ENCODE measurements at places on chromosomes 1 and 21.

GRCh38 chr1:38958967-38959366, 17.3 kb upstream of the RHBDL2 start:
- DNase-seq, result peak; percentile 56

DNA sequence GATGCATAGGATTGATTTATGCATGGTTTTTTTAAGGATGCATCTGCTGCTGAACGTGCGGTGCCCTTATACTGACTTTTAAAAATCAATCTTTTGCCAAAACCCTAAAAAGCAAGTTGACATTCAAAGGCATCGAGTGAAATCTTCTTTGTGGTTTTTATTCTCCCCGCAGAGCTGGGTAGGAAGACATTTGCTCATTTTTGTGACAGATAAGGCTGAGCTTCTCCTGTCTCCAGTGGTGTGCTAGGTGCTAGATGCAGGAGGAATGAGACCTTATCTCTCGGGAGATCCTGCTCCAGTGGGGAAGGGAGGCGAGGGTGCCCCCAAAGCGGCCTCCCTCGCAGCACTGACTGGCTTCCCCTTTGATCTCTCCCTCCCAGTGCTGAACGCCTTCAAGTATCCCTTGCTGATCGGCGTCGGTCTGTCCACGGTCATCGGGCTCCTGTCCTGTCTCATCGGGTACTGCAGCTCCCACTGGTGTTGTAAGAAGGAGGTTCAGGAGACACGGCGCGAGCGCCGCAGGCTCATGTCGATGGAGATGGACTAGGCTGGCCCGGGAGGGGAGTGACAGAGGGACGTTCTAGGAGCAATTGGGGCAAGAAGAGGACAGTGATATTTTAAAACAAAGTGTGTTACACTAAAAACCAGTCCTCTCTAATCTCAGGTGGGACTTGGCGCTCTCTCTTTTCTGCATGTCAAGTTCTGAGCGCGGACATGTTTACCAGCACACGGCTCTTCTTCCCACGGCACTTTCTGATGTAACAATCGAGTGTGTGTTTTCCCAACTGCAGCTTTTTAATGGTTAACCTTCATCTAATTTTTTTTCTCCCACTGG, 14.9 kb upstream of the CD101 start:
- DNase-seq, result no peak

DNA sequence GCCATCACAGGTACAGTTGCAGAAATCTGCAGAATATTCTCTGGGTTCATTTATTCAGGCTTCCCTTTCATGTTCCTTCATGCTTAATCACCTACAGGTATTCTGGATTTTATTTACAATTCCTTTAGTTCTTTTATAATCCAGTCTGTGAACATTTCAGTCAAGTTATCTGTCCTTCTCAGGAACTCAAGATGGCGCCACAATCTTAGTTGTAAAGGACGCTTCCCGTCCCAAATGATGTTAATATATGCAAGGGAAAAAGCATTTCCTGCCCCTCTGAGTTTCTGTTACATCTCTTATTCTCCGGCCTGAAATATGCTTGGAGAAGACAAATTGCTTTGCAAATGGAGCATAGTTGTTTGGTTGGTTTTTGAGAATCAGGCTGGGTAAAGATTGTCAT, 19.3 kb downstream of the F3 start:
- peak; percentile 55 for DNase-seq

- no peak for DNase-seq
Observed at GRCh38 chr1:80910426-80910825, 890.3 kb upstream of the ADGRL2 start.

GRCh38 chr1:54547601-54548388, at the start of gene ACOT11:
TSS of gene ACOT11 (plus strand) at chr1:54548228. CDS start at chr1:54548310, 82 bp downstream.
- DNase-seq, result no peak

DNA sequence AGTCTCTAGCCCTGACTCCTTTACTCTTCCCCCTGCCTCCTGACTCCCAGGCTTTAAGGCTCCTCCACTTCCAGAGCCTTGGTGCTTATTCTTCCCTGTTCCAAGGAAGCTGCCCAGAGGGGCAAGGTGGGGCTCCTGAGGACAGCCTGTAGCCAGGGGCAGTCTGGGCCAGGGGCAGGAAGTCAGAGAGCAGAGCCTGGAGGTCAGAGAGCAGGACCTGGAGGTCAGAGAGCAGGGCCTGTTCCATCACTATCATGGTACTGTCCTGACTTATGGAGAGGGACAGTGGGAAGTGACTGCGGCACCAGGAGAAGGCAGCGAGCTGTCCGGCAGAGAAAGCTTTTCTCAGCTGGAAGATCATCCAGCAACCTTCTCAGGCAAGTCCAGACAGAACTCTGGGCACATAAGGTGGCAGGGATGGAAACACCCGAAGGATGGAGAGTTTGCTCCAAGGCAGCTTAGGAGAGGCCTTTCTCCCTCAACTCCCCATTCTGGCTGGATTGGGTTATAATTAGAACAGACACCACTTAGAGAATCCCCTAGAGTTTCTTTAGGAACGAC, 25.0 kb downstream of the PLXNA2 start:
- no peak for DNase-seq

DNA sequence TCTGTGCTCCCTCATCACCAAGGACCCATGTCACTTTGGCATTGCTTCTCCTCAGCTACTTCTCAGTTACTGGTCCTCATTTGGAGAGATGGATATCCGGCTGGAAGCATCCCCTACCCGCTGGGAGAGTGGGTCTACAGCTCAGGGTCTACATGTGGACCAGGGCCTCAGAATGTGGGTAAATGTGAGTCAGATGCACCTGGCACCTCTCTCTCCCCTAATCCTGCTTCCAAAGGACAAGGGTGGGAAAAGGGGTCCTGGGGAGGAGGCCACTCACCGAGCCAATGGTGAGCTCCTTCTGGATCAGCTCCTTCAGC, 908 bp downstream of the S100A6 start:
- DNase-seq, result no peak

GRCh38 chr1:182236651-182237077, 154.9 kb downstream of the GLUL start:
- no peak for DNase-seq

GRCh38 chr21:14482165-14482564, 64.0 kb downstream of the SAMSN1 start:
- no peak for DNase-seq

DNA sequence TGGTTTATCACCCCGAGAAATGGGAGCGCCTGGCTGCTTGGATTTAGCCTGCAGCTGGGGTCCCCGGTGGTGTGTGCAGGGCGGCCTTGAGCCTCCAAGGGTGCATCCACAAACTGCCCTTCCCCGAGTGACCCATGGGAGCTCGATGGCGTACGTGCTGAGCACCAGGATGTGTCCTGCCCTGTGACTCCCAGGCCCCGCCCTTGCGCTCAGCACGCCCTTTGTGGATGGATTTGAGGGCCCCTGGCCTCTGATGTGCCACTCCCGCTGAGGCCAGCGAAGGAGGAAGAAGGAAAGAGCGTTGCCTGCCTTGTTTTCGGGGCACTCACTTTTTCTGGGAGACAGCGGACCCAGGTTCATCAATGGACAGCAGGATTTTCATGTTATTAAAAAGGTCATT, 1.7 kb upstream of the TFF3 start:
- DNase-seq, result no peak

Data from brain microvascular endothelial cell (primary cell).